ENCODE measurements at places on chromosomes 4 and X.

GRCh38 chr4:2305766-2306501 lies 44.0 kb upstream of the MXD4 start:
- DNase-seq, result no peak

GRCh38 chrX:153507484-153508178 lies 9.8 kb upstream of the ATP2B3 start:
- peak; percentile 64 for DNase-seq

DNA sequence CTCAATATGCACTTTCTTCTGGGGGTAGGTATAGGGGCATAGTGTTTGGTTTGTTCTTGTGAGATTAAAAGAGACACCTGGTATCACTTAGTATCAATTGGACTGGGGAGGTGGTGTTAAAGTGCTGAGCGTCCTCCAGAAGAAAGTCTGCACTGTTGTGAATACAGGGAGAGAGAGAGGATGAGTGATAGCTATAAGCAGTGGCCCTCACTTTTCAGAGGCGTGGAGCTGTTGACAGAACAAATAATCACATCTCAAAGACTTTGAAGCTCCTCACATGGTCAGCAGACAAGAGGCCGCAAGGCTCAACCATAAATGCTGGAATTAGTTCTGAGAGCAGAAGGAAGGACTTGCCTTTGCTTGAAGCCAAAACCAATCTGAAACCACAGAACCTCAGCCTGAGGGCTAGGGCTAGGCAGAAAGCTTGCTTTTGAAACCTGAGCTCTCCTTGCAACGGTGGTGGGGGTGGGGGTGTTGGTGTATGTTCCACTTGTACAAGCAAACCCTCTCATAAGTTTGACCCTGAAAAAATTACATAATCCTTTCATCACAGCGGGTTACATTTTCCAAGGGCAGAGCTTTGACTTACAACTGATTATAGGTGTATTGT lies 123.2 kb upstream of the SCML1 start:
- DNase-seq, result no peak

GRCh38 chr4:80183250-80184052 lies 13.9 kb upstream of the PRDM8 start:
- DNase-seq, result no peak

GRCh38 chr4:98518559-98519267 lies 139.7 kb downstream of the TSPAN5 start:
- DNase-seq, result no peak
